IPS DF 19.7 (cell line): ENCODE measurements at places on chromosomes 7 and 10.

- no peak for DNase-seq
Observed at GRCh38 chr10:34687434-34688210, 127.5 kb downstream of the PARD3 start.

GRCh38 chr10:5533098-5533731 lies 8.5 kb downstream of the CALML3 start:
- DNase-seq: no peak

DNA sequence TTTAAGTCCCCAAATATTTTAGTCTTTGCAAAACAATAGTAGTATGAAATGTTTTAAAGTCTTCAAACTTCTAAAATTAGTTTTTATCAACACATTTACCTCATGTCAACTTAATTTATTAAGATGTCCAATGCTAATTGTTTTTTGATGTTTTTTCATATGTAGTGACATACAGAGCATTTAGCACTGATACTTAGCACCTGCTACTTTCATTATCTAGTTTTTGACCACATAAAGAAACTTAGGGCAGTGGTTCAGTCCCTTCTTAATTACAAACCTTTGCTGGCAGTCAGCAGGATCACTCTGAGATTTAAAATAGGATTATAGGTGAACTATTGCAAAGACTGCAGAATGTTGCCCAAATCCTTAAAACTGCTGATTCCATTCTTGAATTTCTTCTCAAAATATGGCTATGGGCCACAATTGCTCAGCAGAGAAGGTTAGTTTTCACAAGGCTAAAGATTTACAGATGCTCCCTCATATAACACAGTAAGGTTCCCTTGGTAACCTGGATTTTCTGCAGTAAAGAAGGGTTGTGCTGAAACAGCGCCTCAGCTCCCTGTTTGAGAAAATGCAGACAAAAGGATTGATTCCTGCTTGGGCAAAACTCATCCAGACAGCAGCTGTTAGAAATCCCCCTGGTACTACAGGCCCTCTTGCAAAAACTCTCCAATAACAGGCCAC lies 3.4 kb downstream of the GPR85 start:
- DNase-seq: no peak

DNA sequence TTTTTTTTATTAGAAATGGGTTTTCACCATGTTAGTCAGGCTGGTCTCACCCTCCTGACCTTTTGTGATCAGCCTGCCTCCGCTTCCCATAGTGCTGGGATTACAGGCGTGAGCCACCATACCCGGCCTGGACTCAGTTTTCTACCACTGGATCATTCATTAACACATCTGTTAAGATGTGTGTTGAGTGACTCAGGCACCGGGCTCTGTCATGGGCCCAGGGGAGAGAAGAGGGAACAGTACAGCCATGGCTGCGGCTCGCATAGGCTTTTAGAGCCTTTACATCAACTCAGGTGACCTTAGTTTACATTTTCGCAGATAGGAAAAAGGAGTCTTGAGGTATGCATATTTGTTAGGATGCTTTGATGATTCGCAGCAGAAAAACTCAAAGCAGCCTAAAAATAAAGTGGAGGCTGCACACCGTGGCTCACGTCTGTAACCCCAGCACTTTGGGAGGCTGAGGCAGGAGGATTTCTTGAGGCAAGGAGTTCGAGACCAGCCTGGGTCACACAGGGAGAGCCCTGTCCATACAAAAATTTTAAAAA lies 3.1 kb upstream of the ARPC1B start:
- DNase-seq: no peak

- DNase-seq: no peak
Observed at GRCh38 chr7:30445770-30446169, 32.8 kb downstream of the NOD1 start.

- DNase-seq: no peak
Observed at GRCh38 chr10:86511027-86511865, 10.3 kb downstream of the WAPL start.
